ENCODE measurements at places on chromosomes 5 and 9.

- no peak for DNase-seq
Observed at GRCh38 chr9:81814794-81815464, 113.3 kb upstream of the SPATA31D4 start.

DNA sequence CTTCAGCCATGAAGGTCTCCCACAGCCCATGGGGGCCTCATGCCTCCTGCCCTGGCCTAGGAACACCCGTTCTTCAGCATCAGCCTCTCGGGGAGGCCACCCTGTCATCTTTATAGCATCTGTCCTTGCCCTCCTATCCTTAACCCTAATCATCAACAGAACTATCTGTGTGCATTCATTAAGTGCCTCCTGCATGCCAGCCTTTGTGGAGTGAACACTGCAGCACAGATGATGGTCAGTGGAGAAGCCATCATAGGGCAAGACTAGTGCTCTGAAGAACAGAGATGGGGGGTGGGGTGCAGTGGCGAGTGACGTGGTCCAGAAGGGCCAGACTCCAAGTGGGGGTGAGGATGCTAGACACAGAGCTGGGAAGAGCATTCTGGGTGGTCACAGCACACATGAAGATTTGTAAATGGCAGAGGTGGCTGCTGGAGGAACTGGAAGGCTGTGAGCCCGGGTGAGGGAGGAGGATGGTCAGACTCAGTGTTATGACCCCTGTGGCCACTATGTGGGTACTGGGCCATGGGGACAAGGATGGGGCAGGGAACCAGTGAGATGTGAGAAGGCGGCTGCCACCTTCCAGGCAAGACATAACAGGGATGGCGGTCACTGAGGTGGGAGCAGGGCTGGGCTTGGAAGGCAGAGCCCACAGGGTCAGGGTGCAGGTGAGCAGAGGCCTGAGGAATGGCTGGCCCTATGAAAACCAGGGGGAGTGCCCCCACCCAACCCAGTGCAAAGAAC lies 3.6 kb upstream of the CARD19 start:
- no peak for DNase-seq

DNA sequence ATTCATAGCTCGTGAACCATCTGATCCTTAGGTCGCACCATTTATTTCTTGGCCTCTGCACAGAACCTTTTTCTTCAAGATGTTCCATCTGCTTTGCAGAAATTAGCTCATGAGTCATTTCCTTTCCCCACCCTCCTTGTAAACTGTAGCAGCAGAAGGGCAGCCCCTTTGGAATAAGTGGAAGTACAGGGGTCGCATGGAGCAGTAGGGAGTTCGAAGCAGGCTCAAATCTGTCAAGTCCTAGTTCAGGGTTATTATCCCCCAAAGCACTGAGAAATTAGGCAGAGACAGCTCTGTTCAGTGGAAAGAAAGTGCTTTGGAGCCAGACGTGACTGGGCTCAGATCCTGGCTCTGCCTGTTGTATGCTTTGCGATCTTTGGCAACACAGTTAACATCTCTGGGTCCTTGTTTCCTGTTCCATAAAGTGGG lies 84.2 kb downstream of the SGCD start:
- DNase-seq: no peak

DNA sequence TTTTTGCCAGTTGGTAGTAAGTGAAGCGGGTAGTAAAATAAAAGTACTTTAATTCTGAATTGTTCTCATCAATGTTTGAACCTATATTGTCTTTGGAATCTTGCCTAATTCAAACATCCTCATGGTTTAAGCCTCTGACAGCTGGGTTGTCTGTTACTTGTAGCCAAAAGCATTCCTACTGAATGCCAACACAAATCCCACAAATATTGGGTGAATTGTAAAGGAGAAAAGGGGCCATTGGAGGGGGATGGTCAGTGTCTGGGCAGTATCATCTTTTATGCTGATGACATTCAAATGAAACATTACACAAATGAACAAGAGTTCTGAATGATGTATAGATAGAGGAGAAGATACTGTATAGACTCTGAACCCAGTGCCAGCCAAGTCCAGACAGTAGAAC lies 309.5 kb downstream of the OSTF1 start:
- no peak for DNase-seq

DNA sequence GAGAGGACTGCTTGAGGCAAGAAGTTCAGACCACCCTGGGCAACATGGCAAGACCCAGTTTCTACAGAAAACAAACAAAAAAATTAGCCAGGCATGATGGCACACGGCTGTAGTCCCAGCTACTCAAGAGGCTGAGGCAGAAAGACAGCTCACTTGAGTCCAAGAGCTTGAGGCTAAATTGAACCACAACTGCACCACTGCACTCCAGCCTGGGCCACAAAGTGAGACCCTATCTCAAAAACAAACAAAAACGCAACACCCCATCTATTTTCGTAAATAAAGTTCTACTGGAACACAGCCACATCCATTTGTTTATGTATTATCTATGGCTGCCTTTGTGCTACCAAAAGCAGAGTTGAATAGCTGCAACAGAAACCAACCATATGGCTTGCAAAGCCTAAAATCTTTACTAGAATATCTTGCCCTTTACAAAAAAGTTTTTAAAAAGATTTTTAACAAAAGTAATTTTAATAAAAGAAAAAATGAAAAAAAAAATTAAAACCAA lies 67.5 kb downstream of the SETX start:
- DNase-seq: no peak

GRCh38 chr9:2023532-2023931 lies 8.4 kb downstream of the SMARCA2 start:
- DNase-seq: no peak

- DNase-seq: peak; percentile 57
Observed at GRCh38 chr9:129889941-129890717, 54.9 kb downstream of the USP20 start.

GRCh38 chr5:90223756-90224155 lies 185.8 kb downstream of the CETN3 start:
- DNase-seq: no peak

DNA sequence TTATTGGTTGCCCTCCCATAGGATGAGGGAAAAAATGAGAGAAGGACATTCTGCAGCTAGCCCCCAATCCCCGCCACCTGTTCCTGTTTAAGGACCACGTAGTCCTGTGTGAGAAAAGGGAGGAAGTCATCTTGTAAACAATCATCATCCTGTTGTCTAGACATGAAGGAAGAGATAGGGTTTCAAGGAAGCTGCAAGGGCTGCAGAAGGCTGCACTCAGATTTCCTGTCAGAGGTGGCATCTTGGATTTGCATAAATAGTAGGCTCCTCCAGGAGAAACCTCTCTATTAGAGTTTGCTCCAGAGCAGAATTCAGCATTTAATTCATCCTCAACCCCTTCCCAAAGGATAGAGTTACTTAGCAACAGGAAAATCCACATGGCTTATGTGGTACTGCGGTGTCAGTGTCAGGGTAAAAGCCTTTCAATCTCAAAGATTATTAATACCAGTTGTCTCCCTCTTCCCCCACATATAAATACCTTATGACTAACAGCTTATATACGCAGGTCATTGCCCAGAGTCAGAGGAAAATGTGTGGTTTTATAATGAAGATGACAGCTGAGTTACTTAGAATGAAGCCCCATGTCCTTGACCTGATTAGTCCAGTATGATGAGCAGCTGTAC lies 4.6 kb upstream of the DNAJC18 start:
- DNase-seq: no peak

DNA sequence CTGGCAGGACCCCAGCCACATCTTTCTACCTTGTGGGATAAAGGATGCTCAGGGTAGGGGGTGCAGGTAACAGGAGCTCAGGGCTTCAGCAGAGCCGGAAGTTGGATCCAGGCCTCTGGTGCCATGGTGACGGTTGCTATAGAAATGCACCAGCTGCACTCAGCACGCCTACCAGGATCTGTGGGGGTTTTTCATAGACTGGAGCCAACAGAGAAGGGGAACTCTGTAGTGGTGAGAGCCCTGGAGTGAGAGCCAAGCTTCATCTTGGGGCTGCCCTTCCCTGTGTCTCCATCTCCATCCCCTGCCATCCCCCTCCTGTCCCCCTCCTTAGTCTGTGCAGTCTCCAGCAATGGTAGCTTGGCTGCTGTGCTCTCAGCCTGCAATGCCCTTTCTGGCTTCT lies 27.5 kb upstream of the BOD1 start:
- no peak for DNase-seq

- no peak for DNase-seq
Observed at GRCh38 chr5:95543017-95543705, 11.6 kb downstream of the SKIC3 start.

DNA sequence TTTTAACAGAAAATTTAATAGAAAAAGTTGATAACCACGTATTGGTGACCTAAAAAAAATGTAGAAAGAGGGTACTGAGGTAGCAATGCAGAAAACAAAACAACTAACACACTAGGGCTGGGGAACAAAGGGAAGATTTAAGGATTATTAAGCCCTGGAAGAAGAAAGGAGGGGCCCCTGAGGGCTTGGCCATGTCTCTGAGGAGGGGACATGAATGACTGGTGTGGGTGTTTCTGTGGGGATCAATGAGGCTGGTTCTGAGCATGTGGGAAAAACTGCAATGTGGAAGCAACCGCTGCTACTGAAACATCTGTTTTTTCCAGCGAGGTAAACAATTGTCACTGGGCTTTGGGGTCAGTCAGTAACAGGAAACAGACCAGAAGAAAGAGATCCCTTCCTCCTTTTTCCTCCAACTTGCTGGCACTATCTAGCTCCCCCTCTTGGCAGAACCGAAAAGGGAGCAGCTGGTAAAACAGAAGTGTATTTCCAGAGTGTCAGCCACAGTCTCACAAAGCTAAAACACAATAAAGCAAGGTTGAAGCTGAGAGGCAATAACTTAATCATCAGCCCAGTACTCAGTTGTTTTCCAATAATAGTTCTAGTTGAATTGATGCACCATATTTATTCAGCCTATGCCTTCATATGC lies 48.3 kb downstream of the ATPSCKMT start:
- no peak for DNase-seq

DNA sequence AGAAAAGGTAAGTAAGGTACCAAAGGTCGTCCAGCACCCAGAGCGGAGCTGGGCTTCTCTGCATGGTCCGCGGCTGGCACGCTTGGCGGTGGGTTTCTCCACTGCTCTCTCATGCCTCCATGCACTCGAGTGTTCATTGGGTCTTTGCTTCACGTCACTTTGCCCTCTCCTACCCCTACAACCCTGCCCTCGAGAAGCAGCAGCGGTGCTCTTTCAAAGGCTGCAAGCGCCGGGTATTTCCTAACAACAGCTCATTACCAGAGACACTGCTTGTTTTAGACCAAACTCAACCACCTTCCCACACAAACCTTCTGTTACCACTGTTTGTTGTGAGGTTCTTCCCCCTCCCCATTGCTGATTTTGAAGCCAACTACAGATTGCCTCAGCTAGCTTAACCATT lies 21.5 kb upstream of the ZBTB34 start:
- DNase-seq: no peak

DNA sequence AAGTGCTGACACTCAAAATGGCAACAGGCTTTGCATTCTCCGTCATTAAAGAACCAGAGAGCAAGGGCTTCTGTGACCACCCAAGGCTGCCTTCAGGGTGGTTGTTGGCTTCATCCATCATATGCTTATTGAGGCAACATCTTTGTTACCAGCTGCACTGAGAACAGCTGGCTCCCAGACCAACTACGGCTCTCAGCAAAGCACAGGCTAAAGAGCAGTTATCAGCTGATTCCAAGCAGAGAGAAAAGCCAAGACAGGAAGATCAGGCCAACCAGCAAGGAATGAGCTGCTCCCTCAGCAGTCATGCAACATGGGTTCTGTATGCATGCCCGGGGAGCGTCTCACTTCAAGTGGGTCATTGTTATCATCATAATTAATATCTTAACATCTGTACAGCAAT lies 358.9 kb downstream of the ACTL7B start:
- no peak for DNase-seq

DNA sequence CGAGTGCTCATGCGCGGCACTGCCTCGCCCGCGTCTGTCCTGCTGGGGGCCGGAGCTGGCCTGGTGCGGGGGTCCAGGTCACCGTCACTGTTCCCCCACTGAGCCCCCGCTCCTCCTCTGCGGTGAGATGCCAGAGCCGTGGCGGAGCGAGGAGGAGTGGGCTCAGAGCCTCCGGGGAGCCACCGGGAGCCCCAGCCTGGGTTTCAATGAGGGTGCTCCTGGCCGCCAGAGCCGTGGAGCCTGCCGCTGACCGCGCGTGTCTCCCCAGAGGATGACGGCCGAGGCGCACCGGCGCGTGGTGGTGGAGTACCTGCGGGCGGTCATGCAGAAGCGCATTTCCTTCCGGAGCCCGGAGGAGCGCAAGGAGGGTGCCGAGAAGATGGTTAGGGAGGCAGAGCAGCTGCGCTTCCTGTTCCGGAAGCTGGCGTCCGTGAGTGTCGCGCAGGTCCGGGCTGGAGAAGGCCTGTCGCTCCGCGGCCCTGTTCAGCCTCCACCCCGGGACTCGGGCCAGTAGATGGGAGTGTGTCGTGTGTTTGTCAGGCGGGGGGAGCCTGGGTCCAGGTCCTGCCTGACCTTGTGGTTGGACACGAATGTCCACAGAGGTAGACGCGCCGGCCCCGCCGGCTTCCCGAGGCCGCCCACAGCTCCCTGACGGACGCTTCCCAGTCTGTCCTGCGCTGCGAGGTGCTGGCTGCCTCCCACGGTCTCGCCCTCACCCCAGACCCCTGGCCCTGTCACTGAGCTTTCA lies 22.0 kb downstream of the EXOC3 start:
- peak; percentile 30 for DNase-seq

DNA sequence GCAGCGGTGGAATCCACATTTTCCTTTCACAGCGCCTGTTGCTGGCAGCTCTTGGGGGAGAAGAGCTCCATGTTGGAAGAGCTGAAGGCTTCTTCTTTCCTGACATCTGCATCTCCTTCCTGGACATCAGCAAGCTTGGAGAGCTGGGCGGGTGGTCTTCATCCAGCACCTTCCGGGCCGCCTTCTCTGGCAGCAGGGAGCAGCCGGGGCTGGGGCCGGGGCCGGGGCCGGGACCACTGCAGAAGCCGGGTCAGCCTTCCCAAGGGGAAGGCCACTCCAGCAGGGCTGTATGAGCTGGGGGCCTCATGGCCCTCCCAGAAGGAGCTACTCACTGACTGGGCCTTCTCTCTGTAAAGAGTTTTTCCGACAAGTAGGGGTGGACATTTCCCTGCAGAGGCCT lies 787.5 kb downstream of the TLE4 start:
- DNase-seq: no peak

GRCh38 chr5:113259034-113259433 lies 175.8 kb downstream of the TSSK1B start:
- no peak for DNase-seq

GRCh38 chr5:137136991-137137632 lies 362.0 kb downstream of the SPOCK1 start:
- DNase-seq: no peak

GRCh38 chr9:20309124-20309523 lies 313.2 kb downstream of the MLLT3 start:
- no peak for DNase-seq

DNA sequence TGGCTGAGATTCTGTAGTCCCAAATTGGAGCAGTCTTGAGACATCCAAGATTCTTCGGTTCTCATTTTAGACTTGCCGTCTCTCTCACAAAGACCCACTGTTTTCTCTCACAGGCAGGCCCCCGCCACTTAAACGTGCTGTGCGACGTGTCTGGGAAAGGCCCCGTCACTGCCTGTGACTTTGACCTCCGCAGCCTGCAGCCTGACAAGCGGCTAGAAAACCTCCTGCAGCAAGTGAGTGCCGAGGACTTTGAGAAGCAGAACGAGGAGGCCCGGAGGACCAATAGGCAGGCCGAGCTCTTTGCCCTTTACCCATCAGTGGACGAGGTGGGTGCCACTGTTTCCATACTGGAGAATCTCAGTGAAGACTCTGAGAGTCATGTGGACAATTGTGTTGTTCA lies 97.2 kb downstream of the DOCK8 start:
- no peak for DNase-seq
